ENCODE measurements at places on chromosomes 2 and 18. TPM values are rescaled to one million over a fixed set of nuclear protein-coding genes. Genes with fewer than 3 reads are reported as not detected.

The C1GALT1C1L gene
- polyA plus RNA-seq, result not detected

The MC4R gene
- polyA plus RNA-seq, result not detected

The SIX2 gene
- polyA plus RNA-seq, result not detected

The IL37 gene
- polyA plus RNA-seq, result not detected

The TUBB8B gene
- not detected for polyA plus RNA-seq

The METTL21A gene
- 38.2 TPM for polyA plus RNA-seq

The BMP10 gene
- not detected for polyA plus RNA-seq

The FBXO48 gene
- polyA plus RNA-seq, result 1.2 TPM

The RIT2 gene
- polyA plus RNA-seq, result not detected

The TMEM169 gene
- 2.0 TPM for polyA plus RNA-seq

The CMPK2 gene
- 9.7 TPM for polyA plus RNA-seq

The SPOPL gene
- polyA plus RNA-seq, result 2.1 TPM

The CCDC85A gene
- polyA plus RNA-seq, result not detected

The IL36G gene
- polyA plus RNA-seq, result not detected

The COL6A3 gene
- not detected for polyA plus RNA-seq

The IGFBP5 gene
- not detected for polyA plus RNA-seq

The EGR4 gene
- not detected for polyA plus RNA-seq

The ANKRD44 gene
- 87.9 TPM for polyA plus RNA-seq

The DNAH7 gene
- polyA plus RNA-seq, result not detected

The GNLY gene
- 32.2 TPM for polyA plus RNA-seq

The CELF4 gene
- not detected for polyA plus RNA-seq

The EN1 gene
- not detected for polyA plus RNA-seq

The PPP1R7 gene
- polyA plus RNA-seq, result 114 TPM

The CBLN2 gene
- not detected for polyA plus RNA-seq

The PIEZO2 gene
- not detected for polyA plus RNA-seq

The SCYGR7 gene
- polyA plus RNA-seq, result not detected

The ZNF396 gene
- 1.5 TPM for polyA plus RNA-seq

The PRKAG3 gene
- not detected for polyA plus RNA-seq

The PCARE gene
- not detected for polyA plus RNA-seq

The SIX3 gene
- not detected for polyA plus RNA-seq

The AMER3 gene
- polyA plus RNA-seq, result not detected

The ACAA2 gene
- 150 TPM for polyA plus RNA-seq

The CXCR4 gene
- polyA plus RNA-seq, result 368 TPM

The GKN2 gene
- not detected for polyA plus RNA-seq

The AGBL5 gene
- 7.4 TPM for polyA plus RNA-seq

The SPTBN1 gene
- polyA plus RNA-seq, result 2.9 TPM

The TRIM43 gene
- polyA plus RNA-seq, result not detected

The SLC9A4 gene
- polyA plus RNA-seq, result not detected

The TDRD15 gene
- 0.03 TPM for polyA plus RNA-seq

The GPR155 gene
- polyA plus RNA-seq, result 10.6 TPM

The RALBP1 gene
- polyA plus RNA-seq, result 33.9 TPM

Measured in CD4-positive, alpha-beta memory T cell (primary cell).